ENCODE measurements at places on chromosomes 2 and 18. TPM values are rescaled to one million over a fixed set of nuclear protein-coding genes. Genes with fewer than 3 reads are reported as not detected.

DNA sequence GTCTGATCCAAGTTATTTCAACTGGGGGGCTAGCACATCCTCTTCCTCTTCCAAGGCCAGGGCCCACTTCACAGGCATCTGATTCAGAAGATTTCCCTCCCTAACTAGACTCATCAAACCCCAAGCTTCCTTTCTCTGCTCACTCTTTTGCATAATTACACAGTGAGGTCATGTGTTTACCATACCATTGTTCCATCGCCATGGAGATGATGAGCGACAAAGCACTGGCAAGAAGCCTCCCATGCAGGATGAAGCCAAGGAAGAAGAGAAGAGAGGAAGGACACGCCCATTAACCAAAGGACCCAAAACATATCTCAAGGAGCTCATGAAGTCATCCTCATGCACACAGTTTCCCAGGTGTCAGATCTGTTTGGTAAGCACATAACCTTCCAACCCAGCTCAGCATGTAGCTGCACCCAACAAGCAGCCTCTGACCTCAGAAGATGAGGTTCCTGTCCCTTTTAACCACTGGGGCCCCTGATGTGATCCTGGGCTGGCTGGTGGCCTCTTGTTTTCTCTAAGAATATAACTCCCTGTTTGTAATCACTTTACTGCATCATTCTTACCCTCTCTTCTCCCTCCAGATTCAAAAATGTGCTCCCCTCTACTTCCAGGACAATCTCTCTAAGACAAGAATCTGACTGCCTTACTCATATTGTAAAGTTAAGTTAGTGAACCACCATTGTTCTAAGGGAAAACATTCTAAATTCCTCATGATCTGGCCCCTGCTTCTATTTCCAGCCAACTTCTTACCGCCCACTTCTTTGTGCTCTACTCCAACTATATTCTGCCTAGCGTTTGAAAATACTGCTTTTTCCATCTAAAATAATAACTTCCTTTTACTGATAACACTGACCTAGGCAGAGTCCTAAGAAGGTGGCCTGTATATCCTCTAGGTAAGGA is 190.1 kb downstream of the TTC32 start:
- H3K36me3 ChIP-seq = no peaks in the 10 kb centered on the region
- no peak overlapping the region for H3K4me3 ChIP-seq
- H3K27me3 ChIP-seq = no peaks in the 10 kb centered on the region

DNA sequence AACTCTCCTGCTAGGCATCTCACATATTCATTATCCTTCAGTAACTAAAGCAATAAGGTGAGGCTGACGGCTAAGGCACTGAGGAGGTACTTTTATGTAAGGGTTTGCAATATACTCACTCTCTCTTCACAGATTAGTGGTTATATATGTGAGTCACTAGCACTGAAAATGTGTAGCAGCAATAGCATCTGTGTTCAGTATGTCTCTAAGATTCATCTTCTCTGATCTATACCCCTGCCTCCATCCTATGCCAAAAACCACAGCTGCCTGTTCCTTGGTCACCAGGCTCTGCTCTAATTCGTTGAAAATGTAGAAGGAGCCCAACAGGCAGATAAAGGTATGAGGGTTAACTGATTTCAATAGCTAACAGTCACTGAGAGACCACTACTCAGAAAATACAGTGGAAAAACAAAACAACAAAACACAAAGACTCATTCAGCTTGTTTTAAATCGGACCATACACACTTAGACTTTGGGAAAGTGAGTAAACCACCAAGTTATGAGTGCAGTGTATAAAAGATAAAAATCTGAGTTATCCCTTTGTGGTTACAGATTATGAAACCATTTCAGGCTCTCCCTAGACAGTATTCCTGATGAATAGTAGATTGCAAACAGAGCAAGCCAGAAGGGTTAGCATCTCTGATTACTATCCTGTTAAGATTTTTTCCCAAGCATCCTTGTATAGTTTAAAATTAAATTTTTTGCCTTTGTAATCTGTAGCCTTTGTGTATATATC is 75.3 kb upstream of the CYP26B1 start:
- no peak overlapping the region for H3K4me3 ChIP-seq
- no peak overlapping the region for H3K27ac ChIP-seq
- no peak for DNase-seq
- H3K36me3 ChIP-seq = no peaks in the 10 kb centered on the region

GRCh38 chr2:60527762-60528161 is 25.7 kb downstream of the BCL11A start:
- H3K4me3 ChIP-seq = no peak overlapping the region
- no peaks in the 10 kb centered on the region for H3K4me1 ChIP-seq

DNA sequence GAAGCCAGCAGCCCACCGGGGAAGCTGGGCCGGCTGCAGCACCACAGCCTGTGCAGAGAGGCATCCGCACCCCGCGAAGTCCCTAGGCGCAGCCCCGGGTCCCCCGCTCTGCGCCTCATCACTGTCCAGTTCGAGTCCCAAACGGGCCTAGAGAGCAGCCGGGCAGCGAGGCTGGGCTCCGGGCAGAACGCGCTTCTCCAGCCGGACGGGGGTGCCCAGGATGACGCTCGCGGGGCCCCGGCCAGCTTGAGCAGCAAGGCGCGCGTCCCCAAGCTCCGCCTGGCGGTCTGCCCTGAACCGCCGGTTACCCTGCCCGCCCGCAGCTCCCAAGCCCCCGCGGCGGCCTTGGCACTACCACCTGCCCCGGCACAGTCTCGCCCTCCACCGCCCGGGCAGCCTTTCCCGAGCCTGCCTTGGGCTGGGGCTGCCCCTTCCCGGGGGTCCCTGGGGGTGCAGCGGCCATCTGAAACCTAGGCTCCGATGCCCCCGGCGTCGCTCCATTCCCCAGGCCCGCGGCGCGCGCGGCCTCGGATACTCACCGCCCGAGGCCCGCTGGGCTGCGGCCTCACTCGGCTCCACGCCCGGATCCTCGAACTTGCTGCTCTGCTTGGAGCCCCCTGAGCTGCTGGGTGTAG is 591 bp downstream of the SLC16A14 start:
- no peaks in the 10 kb centered on the region for H3K36me3 ChIP-seq
- peak overlapping the region; percentile 38 for H3K27ac ChIP-seq
- no peaks in the 10 kb centered on the region for H3K4me1 ChIP-seq
- H3K27me3 ChIP-seq = no peaks in the 10 kb centered on the region
- peak overlapping the region; percentile 88 for H3K4me3 ChIP-seq

Gene CXCR1
- total RNA-seq = not detected

Gene MARCHF7
- total RNA-seq = 49.4 TPM

- H3K27ac ChIP-seq = no peak overlapping the region
- H3K36me3 ChIP-seq = no peaks in the 10 kb centered on the region
- no peak overlapping the region for H3K4me3 ChIP-seq
- peaks cover 3% of the 10 kb centered on the region for H3K4me1 ChIP-seq
- no peak for DNase-seq
Observed at GRCh38 chr2:20144196-20144595, 80.7 kb downstream of the SDC1 start.

Gene CAPN13
- total RNA-seq = not detected

- no peaks in the 10 kb centered on the region for H3K27me3 ChIP-seq
- H3K4me1 ChIP-seq = no peaks in the 10 kb centered on the region
- peaks cover 31% of the 10 kb centered on the region for H3K36me3 ChIP-seq
- no peak overlapping the region for H3K27ac ChIP-seq
- no peak overlapping the region for H3K4me3 ChIP-seq
Observed at GRCh38 chr18:2910261-2910660, 63.5 kb downstream of the EMILIN2 start.

GRCh38 chr2:96870626-96871255 is 861 bp upstream of the SEMA4C start:
- no peak for DNase-seq
- peak overlapping the region; percentile 99 for H3K27ac ChIP-seq
- H3K4me1 ChIP-seq = peaks cover 42% of the 10 kb centered on the region
- no peaks in the 10 kb centered on the region for H3K27me3 ChIP-seq
- peaks cover 17% of the 10 kb centered on the region for H3K36me3 ChIP-seq
- peak overlapping the region; percentile 98 for H3K4me3 ChIP-seq

Gene RAD51AP2
- total RNA-seq = not detected

Gene NFATC1
- 64.1 TPM for total RNA-seq

DNA sequence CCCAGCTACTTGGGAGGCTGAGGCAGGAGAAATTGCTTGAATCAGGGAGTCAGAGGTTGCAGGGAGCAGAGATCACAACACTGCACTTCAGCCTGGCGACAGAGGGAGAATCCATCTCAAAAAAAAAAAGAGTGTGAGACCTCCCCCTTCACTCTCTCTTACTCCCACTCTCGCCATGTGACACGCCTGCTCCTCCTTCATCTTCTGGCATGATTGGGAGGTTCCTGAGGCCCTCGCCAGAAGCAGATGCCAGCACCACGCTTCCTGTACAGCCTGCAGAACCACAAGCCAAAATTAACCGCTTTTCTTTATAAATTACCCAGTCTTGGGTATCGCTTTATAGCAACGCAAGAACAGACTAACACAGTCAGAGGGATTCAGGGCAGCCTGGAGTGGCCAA is 66.3 kb upstream of the CREB1 start:
- H3K36me3 ChIP-seq = no peaks in the 10 kb centered on the region
- no peaks in the 10 kb centered on the region for H3K27me3 ChIP-seq
- H3K4me1 ChIP-seq = no peaks in the 10 kb centered on the region
- DNase-seq = no peak
- H3K4me3 ChIP-seq = no peak overlapping the region

GRCh38 chr2:144430722-144431391 is 89.1 kb downstream of the ZEB2 start:
- H3K4me1 ChIP-seq = peaks cover 43% of the 10 kb centered on the region
- no peaks in the 10 kb centered on the region for H3K27me3 ChIP-seq
- DNase-seq = peak; percentile 79
- H3K27ac ChIP-seq = peak overlapping the region; percentile 80
- no peaks in the 10 kb centered on the region for H3K36me3 ChIP-seq
- H3K4me3 ChIP-seq = peak overlapping the region; percentile 60

DNA sequence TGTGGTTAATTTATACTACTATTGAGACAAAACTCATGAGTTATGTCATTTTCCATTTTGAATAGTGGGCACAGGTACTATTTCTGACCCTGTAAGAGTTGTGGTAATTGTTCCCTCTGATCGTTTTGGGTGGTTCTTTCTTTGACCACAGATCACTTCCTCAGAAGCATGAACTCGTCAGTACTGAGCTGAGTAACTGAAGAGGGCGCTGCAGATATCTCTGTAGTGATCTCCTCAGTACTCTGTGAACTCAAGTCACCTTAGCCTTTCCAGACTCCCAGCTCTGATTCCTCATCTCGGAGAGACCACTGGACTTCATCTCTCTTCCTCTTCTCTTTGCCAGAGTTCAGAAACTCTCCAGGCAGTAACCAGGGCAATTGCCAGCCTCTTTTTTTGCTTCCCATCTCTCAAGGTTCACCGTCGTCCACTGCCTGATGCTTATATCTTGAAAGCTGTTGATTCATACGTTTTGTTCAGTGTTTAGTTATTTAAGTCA is 9.4 kb upstream of the IL1RL1 start:
- no peak overlapping the region for H3K27ac ChIP-seq
- H3K4me3 ChIP-seq = no peak overlapping the region
- H3K36me3 ChIP-seq = no peaks in the 10 kb centered on the region
- no peak for DNase-seq
- no peaks in the 10 kb centered on the region for H3K4me1 ChIP-seq
- H3K27me3 ChIP-seq = peaks cover 4% of the 10 kb centered on the region

DNA sequence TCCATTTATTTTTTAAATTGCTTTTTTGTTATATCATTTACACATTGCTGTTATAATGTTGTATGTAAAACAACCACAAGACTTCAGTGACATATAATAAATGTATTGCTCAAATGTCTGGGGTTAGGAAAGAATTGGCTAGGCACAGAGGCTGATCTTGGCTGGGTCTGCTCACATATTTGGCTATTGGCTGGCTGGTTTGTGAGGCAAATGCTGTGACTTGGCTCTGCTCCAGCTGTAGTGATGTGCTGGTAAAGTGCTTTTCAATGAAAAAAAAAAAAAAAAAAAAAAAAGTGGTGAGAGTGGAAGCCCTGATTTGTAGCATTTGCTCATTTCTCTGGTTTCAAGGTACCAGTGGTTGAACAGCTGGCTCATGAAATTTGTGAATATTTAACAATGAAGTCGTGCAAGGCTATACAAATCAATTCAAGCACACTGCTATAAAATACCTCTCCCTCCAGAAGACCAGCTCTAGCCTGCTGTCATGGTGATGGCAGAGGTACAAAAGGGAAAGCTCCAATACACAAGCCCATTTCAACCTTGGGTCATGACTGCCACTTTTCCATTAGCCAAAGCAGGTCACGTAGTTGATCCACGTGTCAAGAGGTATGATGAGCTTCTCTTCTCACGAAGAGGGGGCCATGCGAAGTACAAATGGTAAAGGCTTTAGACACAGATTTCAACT is 43.7 kb upstream of the RIT2 start:
- H3K4me3 ChIP-seq = no peak overlapping the region
- no peak overlapping the region for H3K27ac ChIP-seq
- no peak for DNase-seq
- H3K4me1 ChIP-seq = no peaks in the 10 kb centered on the region
- H3K27me3 ChIP-seq = no peaks in the 10 kb centered on the region

- no peak for DNase-seq
- H3K36me3 ChIP-seq = no peaks in the 10 kb centered on the region
- no peaks in the 10 kb centered on the region for H3K27me3 ChIP-seq
- no peak overlapping the region for H3K4me3 ChIP-seq
- peak overlapping the region; percentile 9 for H3K27ac ChIP-seq
Observed at GRCh38 chr2:69272803-69273471, 114.1 kb downstream of the GFPT1 start.

DNA sequence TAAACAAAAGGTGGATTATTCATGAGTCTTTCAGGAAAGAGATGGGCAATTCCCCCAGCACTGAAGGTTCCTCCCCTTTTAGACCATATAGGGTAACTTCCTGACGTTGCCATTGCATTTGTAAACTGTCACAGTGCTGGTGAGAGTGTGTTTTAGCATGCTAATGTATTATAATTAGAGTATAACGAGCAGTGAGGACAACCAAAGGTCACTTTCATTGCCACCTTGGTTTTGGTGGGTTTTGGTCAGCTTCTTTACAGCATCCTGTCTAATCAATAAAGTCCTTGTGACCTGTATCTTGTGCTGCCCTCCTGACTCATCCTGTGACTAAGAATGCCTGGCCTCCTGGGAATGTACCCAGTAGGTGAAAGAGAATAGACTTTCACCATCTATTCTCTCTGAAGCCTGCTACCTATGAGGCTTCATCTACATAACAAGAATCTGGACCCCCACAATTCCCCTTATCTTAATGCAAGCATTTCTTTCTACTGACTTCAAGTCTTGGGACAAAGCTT is 148.7 kb downstream of the CABLES1 start:
- no peaks in the 10 kb centered on the region for H3K36me3 ChIP-seq
- H3K4me3 ChIP-seq = no peak overlapping the region
- no peaks in the 10 kb centered on the region for H3K4me1 ChIP-seq
- H3K27me3 ChIP-seq = no peaks in the 10 kb centered on the region

Gene ALK
- total RNA-seq = not detected

DNA sequence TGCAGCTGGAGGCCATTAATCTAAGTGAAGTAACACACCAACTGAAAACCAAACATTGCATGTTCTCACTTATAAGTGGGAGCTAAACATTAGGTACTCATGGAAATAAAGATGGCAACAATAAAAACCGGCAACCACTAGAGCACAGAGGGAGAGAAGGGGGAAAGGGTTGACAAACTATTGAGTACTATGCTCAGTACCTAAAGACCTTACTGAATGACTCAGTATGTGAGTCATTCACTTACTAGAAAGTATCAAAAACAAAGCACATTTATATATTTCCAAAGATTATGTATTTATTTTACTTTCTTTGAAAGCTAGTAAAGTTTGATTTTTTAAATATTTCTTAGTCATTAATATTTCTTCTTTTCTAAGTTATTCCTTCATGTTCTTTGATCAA is 48.9 kb downstream of the ZNF385B start:
- H3K4me1 ChIP-seq = no peaks in the 10 kb centered on the region
- no peak overlapping the region for H3K4me3 ChIP-seq
- no peaks in the 10 kb centered on the region for H3K36me3 ChIP-seq
- no peak overlapping the region for H3K27ac ChIP-seq

GRCh38 chr2:127405255-127405610 is 13.0 kb upstream of the PROC start:
- DNase-seq = peak; percentile 34
- H3K4me3 ChIP-seq = no peak overlapping the region
- peak overlapping the region; percentile 79 for H3K27ac ChIP-seq
- H3K4me1 ChIP-seq = peaks cover 55% of the 10 kb centered on the region
- H3K36me3 ChIP-seq = no peaks in the 10 kb centered on the region
- H3K27me3 ChIP-seq = no peaks in the 10 kb centered on the region
